ENCODE measurements at places on chromosomes 12 and 14.

DNA sequence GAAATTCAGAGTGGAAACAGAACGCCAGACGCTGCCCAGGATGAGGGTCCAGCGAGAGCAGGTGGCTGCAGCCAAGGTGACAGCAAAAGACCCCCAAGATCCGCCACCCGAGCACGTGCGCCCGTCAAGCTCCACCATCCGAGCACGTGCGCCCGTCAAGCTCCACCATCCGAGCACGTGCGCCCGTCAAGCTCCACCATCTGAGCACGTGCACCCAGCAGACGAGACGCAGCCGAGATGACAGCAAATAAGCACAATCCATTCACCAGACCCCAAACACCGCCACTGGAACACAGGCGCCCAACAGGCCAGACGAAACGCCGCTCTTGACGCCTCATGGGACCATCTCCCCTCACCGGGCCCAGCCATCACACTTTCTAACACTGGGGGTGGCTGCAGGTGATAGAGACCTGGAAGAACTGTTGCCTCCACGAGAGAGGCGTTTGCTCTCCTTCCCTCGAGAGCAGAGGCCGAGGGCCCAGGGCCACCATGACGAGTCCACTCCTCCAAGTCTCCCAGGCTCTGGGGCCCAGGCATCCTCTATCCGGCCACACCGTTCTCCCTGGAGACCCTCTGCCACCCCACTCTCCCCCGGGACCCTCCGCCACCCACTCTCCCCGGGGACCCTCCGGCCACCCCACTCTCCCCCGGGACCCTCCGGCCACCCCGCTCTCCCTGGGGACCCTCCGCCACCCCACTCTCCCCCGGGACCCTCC, 62.1 kb upstream of the GALNT9 start:
- no peak for DNase-seq

GRCh38 chr14:64979336-64980074, 7.2 kb upstream of the FNTB start:
- DNase-seq = no peak

GRCh38 chr12:113439606-113440030, 17.4 kb downstream of the SDSL start:
- no peak for DNase-seq

DNA sequence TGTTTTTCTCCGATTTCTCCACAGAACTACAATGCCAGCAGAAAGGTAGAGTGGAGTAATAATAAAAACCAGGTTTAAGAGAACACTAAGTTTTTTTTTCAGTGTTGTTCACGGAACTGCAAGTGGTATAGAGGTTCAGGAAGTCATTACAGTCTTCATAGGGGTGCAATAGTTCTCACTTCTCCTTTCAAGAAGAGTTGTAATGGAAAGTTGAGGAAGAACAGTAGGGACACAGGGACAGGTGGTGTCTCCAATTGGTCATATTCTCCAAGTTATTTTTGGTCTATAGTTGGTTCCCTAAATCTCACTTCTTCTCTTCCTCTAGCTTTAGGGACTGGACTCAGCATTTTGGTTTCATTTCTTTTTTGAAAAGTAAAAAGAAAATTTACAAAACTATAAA, 894.0 kb downstream of the NRXN3 start:
- DNase-seq = no peak
